ENCODE measurements at places on chromosomes 5 and 9.

DNA sequence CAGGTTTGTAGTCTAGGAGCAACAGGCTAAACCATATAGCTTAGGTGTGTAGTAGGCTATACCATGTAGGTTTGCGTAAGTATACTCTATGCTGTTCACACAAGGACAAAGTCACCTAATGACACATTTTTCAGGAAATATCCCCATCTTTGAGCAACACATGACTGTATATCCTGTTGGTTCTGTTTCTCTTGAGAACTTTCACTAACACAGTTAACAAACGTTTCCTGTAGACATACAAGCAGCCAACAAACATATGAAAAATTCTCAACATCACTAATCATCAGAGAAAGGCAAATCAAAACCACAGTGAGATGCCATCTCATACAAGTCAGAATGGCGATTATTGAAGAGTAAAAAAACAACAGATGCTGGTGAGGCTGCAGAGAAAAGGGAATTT lies 68.2 kb downstream of the NR2F1-AS1 start:
- no peak for DNase-seq

GRCh38 chr5:136021016-136021405 lies 7.8 kb upstream of the TGFBI start:
- DNase-seq, result no peak

GRCh38 chr9:97811533-97812246 lies 41.3 kb upstream of the FOXE1 start:
- no peak for DNase-seq

DNA sequence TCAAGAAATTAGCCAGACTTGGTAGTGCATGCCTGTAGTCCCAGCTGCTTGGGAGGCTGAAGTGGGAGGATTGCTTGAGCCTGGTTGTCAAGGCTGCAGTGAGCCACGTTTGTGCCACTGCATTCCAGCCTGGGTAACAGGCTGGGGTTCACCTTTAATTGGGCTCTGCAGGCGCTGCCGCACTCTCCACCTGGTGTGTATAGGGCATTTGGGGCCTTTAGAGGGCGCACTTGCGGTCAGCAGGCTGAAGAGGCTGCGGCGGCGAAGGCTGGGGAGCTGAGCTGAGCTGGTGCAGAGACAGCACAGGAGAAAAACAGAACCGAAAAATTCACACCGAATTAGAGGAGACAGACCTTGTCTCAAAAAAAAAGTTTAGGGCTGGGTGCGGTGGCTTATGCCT lies 31.2 kb downstream of the CDK7 start:
- no peak for DNase-seq

All from activated CD4-positive, alpha-beta T cell treated with anti-CD3 and anti-CD28 coated beads, Interleukin-2, amount 50 U/mL, for 1 hour (primary cell).